CD4-positive, alpha-beta T cell treated with Interleukin-15 for 4 hours (primary cell): ENCODE measurements at places on chromosomes 12 and 14.

- no peak for DNase-seq
These were observed 124.6 kb downstream of the SINHCAF start for GRCh38 chr12:31201382-31201781.

- no peak for DNase-seq
These were observed 17.1 kb downstream of the DEGS2 start for GRCh38 chr14:100142073-100143040.

DNA sequence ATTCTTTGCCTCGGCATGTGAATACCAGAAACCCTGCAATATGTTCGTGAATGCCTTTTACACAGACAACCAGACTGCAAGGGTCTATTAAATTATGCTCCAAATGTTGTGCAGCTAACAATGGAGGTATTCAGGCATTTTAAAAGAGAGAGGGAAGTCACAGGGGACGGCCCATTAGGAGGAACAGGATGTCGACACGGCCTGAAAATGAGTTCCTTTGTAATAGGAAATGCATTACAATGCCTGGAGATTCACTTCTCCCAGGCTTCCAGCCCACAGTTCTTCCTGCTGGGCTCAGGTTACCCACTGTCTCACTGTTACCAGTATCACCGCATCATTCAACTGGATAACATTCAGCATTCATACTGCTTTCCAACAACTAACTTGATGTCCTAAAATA lies 2.5 kb downstream of the DUSP6 start:
- DNase-seq, result no peak

- no peak for DNase-seq
These were observed 1.4 kb downstream of the C12orf56 start for GRCh38 chr12:64389154-64389553.

GRCh38 chr12:119372540-119372939 lies 38.0 kb downstream of the CCDC60 start:
- no peak for DNase-seq

- no peak for DNase-seq
These were observed 33.0 kb downstream of the MTHFD1 start for GRCh38 chr14:64421166-64421565.

DNA sequence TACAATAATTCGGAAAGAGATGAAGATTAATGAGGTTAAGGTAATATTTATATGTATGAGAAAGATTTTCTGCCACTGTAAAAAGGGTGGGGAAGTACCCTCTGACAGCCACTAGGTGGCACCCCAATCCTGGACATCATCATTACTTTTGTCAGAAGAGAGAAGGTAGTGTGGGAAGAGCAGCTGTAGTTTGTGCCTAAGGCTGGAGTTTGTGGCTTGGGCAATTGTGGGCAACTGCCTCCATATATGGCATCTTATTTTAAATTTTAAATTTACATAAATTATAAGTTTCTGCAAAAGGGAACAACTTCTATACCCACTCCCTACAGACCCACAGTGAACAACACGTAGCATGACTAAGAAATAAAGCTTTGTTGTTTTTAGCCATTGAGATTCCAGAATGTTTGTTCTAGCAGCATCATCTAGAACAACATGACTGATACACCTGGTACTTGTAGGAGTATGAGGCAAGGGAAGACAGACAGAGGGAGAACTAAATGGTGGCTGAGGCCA lies 34.4 kb upstream of the SYCP3 start:
- DNase-seq, result peak; percentile 79

DNA sequence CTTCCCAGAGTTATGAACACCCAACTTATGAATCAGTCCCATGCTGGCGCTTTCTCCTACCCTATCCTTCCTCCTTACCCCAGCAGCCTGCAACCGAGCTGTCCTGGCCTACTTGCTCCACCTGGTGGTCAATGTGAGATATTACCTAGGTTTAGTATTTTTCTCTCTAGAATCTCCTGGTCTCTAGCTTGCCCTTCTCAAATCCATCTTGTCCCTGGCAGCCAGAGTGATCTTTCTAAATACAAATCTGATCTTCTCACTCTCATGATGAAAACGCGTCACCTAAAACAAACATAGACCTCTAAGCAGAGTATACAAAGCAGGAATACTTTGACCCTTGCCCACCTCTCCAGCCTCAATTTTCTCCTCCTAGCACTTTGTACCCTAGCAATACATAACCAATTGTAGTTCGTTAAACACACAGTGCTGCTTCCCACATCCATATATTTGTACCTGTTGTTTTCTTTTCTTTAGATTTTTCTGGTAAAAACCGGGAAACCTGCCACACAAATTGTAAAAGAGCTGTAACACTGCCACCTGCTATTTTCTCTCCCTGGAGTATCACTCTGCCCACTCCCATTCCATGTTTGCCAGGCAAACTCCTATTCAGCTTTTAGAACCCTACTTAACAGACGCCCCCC lies 20.0 kb upstream of the TCP11L2 start:
- peak; percentile 55 for DNase-seq

GRCh38 chr14:37253905-37254304 lies 56.2 kb downstream of the MIPOL1 start:
- DNase-seq, result no peak

- DNase-seq, result no peak
These were observed 158.8 kb downstream of the C12orf42 start for GRCh38 chr12:103336940-103337339.

GRCh38 chr14:66414511-66414910 lies 71.7 kb upstream of the CCDC196 start:
- no peak for DNase-seq

- no peak for DNase-seq
These were observed 193.9 kb upstream of the C14orf180 start for GRCh38 chr14:104385531-104386101.

- no peak for DNase-seq
These were observed 8.8 kb upstream of the CCDC85C start for GRCh38 chr14:99612738-99613330.

GRCh38 chr14:87161502-87161901 lies 831.5 kb downstream of the GALC start:
- no peak for DNase-seq

DNA sequence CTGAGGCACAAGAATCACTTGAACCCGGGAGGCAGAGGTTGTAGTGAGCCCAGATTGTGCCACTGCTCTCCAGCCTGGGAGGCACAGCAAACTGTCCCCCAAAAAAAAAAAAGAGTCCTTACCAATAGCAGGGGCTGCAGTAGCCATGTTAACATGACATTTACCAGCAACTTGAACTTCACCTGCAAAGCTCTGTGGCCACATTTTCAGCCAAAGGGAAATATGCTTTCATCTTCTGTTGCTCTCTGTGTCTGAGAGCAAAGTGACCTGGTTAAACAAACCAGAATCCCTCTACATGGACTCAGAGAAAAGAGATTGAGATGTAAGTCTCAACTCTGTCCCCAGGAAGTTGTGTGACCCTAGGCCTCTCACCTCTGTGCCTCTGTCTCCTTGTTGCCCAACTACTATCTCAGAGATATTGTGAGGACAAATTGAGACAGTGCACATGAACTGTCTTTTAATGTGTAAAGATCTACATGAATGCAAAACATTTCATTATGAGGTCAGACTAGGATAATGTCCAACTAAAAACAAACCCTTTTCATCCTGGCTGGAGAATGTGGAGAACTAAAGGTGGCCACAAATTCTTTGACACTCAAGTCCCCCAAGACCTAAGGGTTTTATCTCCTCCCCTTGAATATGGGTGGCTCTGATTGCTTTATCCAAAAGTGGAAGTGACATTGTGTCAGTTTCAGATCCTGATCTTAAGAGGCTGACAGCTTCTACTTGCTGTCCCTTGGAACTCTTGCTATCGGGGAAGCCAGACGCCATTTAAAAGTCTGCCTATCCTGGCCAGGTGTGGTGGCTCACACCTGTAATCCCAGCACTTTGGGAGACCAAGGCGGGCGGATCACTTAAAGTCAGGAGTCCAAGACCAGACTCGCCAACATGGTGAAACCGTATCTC lies 24.7 kb upstream of the P2RX4 start:
- DNase-seq, result no peak

GRCh38 chr14:78592616-78593219 lies 422.5 kb downstream of the NRXN3 start:
- DNase-seq, result no peak

GRCh38 chr12:120089105-120089504 lies 27.4 kb downstream of the RAB35 start:
- no peak for DNase-seq

- no peak for DNase-seq
These were observed 126.1 kb downstream of the PELI2 start for GRCh38 chr14:56244138-56244789.

DNA sequence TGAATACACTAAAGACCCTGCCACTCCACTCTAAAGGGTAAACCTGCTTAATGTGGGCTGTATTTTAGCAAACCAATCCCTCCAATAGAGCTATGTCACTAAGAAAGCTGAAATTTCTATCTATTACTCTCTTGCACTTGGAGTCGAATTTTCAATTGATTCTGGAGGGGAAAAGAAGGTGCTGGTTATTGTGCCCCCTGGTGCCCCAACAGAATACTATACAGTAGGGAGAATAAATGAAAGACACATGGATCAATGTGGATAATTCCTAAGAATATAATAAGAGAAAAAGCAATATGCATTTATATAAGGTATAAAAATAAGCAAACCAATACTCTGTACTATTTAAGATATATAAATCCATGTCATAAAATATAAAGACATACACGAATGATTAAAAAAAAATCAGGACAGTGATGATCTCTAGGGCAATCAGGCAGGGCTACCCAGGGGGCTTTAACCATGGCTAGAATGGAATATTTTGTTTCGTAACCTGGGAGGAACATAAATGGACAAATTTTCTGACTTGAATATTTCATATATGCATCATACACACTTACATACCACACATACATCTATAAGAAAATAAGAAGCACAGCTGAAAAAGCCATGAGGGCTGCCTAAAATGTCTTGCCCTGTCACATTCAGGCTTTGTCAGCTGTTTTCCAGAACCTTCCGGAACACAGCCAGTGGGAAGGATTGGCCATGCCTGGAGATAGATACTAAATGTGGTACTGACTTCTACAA lies 54.4 kb downstream of the EFCAB11 start:
- no peak for DNase-seq

DNA sequence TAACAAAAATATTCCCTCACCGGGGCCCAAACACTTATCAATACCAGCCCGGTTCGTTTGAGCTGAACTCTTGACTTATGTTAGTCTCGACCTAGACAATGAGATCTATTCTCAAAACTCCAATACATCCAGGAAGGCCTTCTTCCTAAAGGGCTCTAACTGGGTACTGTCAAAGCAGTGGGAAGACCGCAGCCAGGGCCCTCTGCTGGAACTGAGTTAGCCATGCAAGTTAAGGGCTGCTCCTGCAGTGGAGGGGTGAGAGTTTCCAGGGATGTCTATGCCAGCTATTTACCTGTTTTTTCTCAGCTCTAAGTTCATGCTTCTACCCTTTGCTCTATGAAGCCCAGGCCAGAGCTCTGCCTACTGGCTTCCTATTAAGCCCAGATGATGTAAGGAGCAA lies 348.8 kb downstream of the GXYLT1 start:
- no peak for DNase-seq
